ENCODE measurements at places on chromosomes 3 and 15.

GRCh38 chr3:65288776-65289175 lies 601.0 kb upstream of the ADAMTS9 start:
- DNase-seq: no peak

GRCh38 chr3:69562020-69562419 lies 176.1 kb upstream of the FRMD4B start:
- DNase-seq: no peak

GRCh38 chr3:15664144-15664543 lies 62.6 kb downstream of the BTD start:
- DNase-seq: no peak

GRCh38 chr3:11185564-11186317 lies 31.4 kb downstream of the HRH1 start:
- DNase-seq: no peak

DNA sequence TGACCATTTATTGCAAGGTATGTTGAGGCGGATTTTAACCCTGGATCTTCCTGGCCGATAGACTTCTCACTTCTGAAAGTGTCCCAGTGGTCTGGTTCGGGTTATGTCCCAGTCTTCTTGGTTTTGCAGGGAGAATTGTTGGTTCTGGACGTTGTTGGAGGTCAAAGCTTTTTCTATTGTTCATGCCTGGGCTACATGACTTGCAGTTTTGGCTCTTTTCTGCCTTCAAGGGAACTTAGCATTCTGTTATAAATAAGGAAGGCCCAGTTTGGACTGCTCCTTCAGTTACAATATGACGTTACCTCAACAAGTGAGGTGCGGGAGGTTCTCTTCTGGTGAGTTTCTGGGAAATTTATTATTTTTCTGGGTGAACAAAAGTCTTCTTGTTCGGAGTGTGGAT lies 614.3 kb downstream of the DIPK2A start:
- no peak for DNase-seq
